ENCODE measurements at places on chromosomes 3 and 15. TPM values are rescaled to one million over a fixed set of nuclear protein-coding genes. Genes with fewer than 3 reads are reported as not detected.

The GHSR gene
- not detected for total RNA-seq

The SHC4 gene
- total RNA-seq, result 2.1 TPM

The KPNA4 gene
- 29.4 TPM for total RNA-seq

The LHFPL4 gene
- not detected for total RNA-seq

DNA sequence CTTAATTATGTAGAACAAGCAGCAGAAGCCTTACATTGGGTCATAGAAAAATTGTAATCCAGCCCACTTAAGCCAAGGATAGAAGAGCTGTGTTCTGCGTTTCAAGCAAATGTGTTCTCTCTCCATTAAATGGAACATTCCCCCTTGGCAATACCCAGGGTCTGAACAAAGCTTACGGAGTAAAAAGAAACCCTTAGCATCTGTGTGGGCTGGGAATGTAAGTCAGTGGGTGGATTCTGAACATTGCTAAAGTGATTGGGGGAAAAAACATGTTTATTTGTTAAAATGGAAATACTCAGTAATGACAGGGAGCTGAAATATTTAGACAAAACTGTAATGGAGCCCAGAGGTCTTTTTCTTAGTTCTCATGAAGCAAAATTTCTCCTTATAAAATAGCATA is 147.4 kb downstream of the DUT start:
- DNase-seq, result no peak

DNA sequence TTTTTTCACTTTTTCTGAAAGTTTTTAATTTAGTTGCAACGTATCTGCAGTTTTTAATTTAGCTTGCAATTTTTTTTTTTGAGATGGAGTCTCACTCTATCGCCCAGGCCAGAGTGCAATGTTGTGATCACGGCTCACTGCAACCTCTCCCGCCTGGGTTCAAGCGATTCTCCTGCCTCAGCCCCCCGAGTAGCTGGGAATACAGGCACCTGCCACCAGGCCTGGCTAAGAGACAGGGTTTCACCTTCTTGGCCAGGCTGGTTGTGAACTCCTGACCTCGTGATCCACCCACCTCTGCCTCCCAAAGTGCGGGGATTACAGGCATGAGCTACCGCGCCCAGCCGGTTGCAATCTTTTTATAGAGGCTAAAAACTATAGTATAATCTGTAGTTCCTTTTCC is 142.9 kb upstream of the ALCAM start:
- no peak for DNase-seq

DNA sequence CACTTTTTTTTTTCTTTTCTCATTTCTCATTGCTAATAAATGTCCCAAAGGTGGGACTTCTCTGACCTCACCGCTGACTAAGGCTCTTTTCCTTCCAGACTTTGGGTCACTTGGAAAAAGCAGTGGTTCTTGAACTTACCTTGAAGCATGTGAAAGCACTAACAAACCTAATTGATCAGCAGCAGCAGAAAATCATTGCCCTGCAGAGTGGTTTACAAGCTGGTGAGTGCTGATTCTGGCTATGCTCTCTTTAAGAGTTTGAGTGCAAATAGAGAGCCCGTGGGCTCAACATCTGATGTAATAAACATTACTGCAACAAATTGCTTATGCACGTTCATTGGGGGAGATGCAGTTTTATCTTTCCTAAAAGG is 2.0 kb downstream of the BHLHE40 start:
- DNase-seq, result no peak

- DNase-seq, result peak; percentile 20
These were observed 25.1 kb upstream of the CSTA start for GRCh38 chr3:122299872-122300460.

GRCh38 chr3:173395412-173396181 is 1.9 kb upstream of the NLGN1 start:
- DNase-seq, result peak; percentile 49

DNA sequence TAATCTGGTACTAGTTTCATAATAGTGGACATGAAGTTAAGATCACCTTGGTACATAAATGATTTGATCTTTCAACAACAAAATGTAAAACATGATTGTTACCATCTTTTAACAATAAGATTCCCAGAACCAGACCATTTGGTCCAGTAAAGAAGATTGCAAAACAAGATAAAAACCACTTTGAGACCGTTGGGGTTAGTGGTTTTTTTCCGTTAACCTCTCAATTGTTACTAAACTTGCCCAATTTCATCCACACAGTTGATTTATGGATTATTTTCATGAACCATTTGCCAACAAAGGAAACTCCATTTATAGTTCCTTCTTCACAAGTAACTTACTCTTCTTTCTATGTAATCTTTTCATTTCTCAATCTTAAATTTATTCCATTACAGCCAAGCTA is 53.8 kb downstream of the ATP8B4 start:
- no peak for DNase-seq

- DNase-seq, result no peak
These were observed 148.4 kb downstream of the B3GALNT1 start for GRCh38 chr3:160956785-160957184.

- DNase-seq, result no peak
These were observed 56.0 kb downstream of the RAB11A start for GRCh38 chr15:65925338-65925737.

Data from LHCN-M2 (cell line).